AG09319 (cell line): ENCODE measurements at places on chromosomes 16 and 17.

- DNase-seq = no peak
These were observed 20.2 kb upstream of the CPSF4L start for GRCh38 chr17:73281928-73282327.

GRCh38 chr17:38746849-38747462 is 1.2 kb downstream of the PCGF2 start:
- DNase-seq = no peak

DNA sequence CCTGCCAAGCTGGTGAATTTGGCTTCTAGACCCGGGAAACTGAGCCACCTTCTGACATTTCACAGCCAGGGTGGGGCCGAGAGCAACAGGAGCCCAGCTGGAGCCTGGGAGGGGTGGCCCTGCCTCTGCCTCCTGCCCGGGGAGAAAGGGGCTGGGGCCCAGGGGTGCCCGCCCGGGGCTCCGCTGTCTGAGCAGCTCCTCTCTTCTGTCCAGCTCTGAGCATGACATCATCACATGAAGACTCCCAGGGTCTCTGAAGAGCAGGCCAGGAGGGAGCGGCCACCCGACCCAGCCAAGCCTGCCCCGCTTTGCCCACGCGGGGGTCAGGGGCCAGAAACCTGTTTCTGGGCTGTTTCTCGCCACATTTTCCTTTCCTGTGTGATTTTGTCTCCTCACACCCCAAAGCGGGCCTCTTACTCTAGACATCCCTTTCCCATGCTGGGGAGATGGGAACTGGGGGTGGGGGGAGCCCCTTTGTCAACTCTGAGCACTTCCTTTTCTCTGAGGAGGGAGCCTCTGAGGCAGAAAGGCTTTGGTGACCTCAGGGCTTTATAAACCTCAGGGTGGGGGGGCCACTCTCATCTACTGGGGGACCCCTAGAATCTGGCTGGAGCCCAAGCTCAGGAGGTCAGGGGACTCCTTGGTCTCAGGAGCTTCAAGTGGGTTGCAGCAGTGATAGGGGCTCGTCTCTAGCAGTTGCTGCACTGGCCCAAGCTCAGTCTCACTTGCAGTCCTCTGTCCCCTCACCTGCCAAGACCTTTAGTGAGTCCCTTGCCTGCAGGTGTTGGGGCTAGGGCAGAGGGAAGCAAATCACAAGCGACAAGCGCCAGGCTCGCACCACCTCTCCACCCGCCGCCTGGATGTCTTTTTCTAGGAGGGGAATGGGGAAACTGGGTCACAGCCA is 7.6 kb downstream of the UBALD2 start:
- DNase-seq = no peak

- DNase-seq = no peak
These were observed 33.3 kb downstream of the RANBP10 start for GRCh38 chr16:67773099-67773498.

GRCh38 chr17:27879987-27880608 is 13.1 kb downstream of the LYRM9 start:
- peak; percentile 20 for DNase-seq

- DNase-seq = no peak
These were observed 72.5 kb downstream of the MPRIP start for GRCh38 chr17:17114592-17115225.

DNA sequence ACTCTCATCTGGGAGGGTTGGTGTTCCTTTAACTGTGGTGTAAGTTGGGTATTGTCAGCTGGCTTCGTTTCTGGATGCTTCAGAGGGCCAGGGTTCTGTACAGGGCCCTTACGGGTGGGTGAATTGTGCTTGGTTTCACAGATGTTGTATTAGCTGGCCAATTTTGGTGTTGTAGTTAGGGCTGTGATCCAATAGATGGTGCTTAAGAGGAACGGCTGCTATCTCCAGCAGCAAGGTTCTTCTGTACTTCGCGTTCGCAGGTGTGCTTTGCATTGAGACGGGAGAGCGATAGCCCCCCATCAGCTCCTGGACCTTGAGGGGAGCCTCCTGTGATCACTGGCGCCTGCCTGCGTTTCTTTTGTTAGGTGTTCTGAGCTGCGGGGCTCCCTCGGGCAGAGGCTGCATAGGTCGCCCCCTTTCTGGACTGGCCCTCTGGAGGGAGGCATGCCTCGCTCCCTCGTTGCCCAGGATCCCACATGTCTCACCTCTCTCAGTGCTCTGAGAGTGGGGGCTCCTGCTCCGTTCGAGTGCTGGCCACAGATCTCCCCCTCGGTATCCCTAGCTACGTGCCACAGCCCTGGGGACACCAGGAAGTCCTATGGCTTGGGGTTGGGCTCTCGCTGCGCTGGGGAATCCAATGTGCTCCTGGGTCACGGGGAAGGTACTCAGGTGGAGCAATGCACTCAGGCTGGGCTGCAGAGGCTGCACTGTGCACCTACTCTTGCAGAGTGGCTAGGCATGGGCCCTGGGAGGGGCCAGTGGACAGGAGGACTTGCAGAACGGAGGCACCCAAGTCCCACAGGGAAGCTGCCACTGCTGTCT is 837 bp upstream of the PRDM7 start:
- no peak for DNase-seq

GRCh38 chr17:1515640-1516387 is 598 bp downstream of the INPP5K start:
- DNase-seq = peak; percentile 81

DNA sequence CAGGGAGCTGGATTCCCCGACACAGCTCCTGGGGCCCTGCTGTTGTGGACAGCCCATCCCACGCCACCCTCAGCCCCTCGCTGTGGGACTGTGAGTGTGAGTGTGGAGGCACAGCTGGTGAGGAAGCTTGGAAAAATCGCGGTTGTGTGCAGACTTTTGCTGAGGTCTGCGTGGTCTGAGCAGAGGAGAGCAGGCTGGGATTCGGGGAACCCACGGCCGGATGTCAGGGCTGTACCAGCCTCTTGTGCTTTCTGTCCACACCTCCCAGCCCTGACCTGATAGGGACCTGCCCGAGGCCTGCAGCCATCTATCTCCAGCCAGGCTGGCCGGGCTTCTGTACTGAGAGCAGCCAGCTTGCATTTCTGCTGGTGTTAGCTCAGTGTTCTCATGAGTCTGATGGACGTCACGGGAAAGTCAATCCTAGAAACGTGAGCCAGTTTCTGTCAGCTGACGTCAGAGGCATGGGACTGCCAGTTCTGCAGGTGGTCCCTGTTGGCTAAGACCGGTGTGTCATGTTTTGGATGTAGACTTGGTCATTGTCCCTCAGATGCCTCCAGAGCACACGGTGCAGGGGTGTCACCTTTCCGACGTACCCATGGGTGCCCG is 72.8 kb upstream of the ZNF750 start:
- no peak for DNase-seq

- DNase-seq = no peak
These were observed 34.5 kb upstream of the USP22 start for GRCh38 chr17:21077281-21077680.

DNA sequence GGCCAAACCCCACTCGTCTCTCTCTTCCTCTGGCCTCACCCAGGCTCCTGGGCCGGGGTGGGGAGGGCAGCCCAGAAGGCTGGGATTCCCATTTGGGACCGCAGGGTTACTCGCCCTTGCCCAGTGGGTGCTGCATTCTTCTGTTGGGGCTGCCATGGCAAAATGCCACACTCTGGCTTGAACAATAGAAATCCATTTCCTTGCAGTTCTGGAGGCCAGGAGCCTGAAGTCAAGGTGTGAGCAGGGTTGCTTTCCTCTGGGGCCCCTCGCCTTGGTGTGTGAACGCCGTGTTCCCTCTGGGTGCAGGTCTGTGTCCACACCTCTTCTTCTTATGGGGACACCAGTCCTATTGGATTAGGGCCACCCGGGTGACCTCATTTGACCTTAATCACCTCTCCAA is 105.8 kb upstream of the GSE1 start:
- DNase-seq = no peak

DNA sequence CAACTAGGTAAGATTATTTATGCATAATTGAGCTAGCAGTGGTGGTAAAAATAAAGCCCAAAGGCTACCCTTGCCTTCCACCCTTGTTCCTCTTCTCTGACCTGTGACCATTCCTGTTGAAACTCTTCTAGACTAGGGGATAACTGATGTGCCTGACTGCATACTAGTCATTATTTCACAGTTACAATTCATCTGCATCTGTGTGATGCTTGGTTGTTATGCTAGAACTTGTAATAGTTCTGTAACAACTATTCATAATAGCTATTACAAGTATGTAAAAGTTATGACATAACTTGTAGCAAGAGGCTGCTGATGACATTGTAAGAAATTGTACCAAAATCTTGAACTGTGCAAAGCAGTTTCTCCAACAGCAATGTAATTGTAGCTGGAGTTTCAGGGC is 2.4 kb upstream of the VAC14 start:
- no peak for DNase-seq

DNA sequence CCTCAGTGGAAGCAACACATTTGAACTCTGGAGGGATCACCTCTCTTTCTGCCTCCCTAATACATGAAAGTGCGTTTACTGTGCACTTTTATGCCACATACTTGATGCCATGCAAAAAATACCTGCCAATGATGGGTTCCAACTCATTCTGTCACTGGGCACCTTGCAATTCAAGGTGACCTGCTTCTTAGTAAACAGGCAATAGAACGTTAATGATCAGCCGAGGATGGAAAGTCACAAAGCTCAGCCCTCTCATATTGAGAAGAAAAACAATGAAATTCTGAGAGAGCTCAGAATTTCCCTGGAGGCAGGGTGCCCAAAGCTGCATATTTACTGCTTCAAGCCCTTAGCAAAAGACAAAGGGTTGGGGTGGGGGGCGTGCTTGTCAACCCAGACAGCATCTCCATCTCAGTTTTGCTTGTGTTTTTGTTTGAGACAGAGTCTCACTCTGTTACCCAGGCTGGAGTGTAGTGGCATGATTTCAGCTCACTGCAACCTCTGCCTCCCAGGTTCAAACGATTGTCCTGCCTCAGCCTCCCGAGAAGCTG is 23.2 kb downstream of the LITAF start:
- no peak for DNase-seq

GRCh38 chr16:62882552-62883221 is 846.4 kb upstream of the CDH8 start:
- DNase-seq = no peak

GRCh38 chr16:11794447-11794846 is 2.6 kb downstream of the ZC3H7A start:
- DNase-seq = no peak

DNA sequence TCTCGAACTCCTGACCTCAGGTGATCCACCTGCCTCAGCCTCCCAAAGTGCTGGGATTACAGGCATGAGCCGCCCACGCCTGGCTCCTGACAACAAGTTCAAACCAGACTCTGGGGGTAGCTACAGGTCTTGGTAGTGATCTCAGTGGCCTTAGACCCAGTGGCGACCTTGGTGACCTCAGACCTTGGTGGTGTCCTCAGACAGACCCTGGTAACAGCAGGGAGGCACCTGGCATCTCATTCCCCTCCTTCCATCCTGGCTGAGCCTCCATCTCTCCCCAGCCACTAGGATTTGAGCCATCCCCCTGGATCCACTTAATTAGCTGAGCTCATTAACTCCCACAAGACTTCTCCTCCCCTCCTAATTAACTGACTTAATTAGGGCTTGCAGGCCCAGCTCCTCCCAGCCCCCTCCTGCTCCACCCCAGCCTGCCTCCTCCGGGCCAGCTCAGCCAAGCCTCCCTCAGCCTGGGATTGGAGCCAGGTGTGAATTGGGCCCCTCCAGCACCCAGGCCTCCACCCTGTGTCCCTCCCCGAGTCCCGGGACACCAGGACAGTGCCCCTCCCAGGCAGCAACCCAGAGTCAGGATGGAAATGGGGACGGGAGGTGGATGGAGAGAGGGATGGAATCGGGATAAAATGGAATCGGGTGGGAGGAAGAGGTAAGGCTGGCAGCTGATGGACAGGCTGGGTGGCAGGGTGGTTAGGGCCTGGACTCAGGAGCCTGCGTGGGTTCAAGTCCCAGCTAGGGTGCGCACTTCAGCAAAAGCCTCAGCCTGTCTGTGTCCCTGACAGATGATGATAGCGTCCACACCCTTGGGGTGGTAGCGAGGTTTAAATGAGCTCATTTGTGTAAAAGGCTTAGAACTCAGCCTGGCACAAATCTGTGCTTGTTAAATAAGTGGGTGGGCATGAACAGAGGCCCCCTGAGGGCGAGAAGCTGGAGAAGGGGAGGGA is 11.2 kb upstream of the SBK1 start:
- no peak for DNase-seq

DNA sequence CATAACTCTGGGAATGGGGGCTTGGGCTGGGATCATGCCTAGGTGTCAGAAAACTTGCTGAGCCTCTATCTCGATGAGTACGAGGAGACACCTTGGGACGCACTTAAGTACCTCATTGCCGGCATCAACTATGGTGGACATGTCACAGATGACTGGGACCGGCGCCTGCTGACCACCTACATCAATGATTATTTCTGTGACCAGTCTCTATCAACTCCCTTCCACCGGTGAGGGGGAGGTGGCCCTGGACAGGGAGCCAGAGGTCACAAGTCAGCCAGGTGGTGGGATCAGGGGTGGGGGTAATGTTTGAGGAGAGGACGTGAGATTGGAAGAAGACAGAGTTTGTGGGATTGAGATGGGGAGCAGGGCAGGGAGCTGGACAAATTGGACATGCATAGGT is 3.4 kb upstream of the KDM6B start:
- DNase-seq = no peak

- no peak for DNase-seq
These were observed 32.3 kb downstream of the ZNF750 start for GRCh38 chr17:82807562-82807961.

DNA sequence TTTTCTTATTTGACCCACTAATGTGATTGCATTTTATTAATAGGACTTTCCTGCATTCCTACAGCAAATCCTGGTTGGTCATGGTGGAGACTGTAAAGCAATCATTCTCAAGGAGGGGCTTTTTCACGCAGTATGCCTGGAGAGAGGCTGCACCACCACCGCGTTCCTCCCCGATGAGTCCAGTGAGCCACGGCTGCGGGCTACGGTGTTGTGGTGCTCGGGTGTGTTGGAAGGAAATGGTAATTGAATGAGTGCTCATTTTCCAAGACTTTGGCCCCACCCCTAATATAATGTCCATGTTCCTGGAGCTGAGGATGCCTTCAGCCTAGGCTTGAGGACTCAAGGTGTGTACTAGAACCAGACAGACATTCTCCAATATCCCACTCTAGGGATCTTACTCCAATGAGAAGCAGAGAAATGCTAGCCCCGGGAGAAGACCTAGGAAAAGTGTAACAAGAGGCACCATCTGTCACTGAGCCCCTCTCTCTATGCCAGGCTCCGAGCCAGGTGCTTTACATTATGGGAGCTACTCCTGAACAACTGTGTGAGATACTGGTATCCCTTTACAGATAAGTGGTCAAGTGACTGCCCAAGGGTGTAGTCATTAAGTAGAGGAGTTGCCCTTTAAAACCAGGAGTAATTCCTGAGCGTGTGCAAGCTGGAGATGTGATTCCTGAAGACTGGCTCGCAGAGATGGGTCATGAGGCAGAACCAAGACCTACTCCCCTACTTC is 39.4 kb downstream of the HEATR6 start:
- no peak for DNase-seq

GRCh38 chr17:18043491-18043890 is 4.3 kb downstream of the GID4 start:
- no peak for DNase-seq

GRCh38 chr16:58507963-58508670 is 7.2 kb upstream of the SETD6 start:
- DNase-seq = no peak

- DNase-seq = no peak
These were observed 24.1 kb upstream of the BCAS3 start for GRCh38 chr17:60653569-60653968.

GRCh38 chr16:64738321-64738960 is 383.4 kb downstream of the CDH11 start:
- no peak for DNase-seq

GRCh38 chr17:71677439-71677838 is 443.4 kb upstream of the SOX9 start:
- DNase-seq = no peak
